Activated gamma-delta T cell (primary cell): ENCODE measurements at places on chromosomes 16 and 17.
A peak's percentile ranks its signal among the peaks of the same experiment; 100 is the strongest.

- DNase-seq: no peak
Measured at GRCh38 chr17:28474111-28474531, 677 bp downstream of the SLC13A2 start.

GRCh38 chr16:9134306-9134705, 42.9 kb downstream of the HAPSTR1 start:
- no peak for DNase-seq

- no peak for DNase-seq
Measured at GRCh38 chr16:2858245-2859025, 465 bp upstream of the PRSS22 start.

DNA sequence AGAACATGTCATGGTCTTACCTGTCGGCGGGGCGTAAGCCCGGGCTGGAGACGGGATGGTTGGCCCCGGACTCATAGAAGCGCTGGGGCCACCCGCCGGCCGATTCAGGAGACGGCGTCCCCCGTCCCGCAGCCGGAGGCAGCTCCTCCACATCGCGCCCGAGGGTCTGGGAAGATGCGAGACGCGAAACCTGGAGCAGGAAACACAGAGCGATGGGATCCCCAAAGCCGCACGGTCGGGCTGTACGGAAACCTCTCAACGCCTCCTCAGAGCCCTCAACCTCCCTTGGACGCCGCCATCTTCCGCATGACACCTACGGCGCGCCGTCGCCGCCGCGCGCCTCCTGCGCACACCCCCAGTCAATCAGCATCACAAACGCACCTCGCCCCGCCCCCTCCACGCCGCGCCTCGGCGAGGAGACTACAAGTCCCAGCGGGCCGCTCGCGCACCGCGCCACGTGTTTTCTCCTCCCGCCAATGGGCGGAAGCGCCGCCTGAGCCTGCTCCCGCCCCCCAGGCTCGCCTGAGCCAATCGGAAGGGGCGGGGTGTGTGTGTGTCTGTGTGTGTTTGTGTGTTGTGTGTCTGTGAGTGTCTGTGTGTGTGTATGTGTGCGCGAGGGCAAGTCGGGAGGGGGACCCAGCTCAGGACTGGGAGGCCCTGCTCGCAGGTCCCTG, at the start of the genes ATPAF2 and GID4:
TSS of gene ATPAF2 (minus strand) at position 308 of the 674 bp plus-strand sequence. CDS start at position 153, 155 bp downstream.
TSS of gene GID4 (plus strand) at position 548 of the 674 bp plus-strand sequence. CDS start at position 605, 57 bp downstream.
- DNase-seq: peak; percentile 100

DNA sequence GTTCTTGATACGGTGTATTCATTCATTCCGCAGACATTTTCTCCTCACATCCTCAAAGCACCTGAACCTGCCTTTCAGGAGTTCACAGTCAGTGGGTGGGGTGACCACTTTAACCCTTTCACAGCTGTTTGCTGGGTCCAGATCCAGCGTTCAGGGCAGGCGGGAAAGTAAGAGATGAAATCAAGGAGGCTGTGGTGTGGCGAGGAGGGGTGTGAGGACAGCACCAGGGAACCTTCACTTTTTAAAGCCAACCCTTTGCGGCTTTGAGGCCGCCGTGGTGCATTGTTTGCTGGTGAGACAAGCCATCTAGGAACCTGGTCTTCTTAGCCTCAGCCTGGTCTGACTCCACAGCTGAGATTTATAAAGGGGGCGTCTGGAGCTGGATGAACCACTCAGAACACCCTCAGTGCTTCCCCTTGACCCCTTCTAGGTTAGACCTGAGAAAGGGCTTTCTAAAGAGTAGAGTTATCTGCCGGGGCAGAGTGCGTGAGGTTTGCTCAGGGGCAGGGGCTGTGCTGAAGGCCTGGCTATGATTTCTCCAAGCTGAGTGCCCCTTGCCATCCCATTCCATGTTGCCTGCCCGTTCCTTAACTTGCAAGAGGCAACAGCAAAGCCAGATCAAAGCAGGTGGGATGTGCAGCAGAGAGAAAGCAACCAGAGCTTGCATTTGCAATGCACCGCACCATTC, 933 bp downstream of the CCR7 start:
- DNase-seq: no peak

DNA sequence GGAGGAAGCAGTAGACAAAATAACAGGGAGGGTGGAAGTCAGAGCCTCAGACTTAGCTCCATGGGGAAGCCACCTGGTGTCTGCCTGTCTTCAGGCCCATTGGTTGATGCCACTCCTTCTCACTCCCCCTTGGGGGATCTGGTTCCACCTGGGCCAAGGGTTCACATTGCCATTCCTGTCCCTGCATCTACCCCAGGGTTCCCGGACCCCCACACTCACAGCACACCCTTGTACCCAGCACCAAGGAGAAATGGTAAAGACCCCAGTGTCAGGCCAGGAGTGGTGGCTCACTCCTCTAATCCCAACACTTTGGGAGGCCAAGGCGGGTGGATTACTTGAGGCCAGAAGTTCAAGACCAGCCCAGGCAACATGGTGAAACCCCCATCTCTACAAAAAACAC, 1.0 kb upstream of the CA7 start:
- no peak for DNase-seq

DNA sequence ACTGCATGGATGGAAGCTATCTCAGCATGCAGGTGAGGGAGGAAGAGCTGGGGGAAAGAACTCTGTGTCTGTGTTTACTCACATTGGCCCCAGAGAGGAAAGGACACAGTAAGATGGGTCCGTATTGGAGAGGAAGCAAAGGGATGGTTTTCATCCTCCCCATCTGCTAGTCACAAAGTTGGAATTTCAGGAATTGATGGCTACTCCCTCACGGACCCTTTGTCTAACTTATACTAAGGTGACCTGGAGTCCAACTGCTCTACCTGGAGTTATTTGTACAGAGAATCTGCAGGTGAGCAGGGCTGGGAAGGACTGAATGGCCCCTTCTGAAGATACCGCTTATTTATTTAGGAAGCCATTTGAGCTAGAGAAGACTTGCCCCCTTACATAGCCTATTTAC, 55.1 kb downstream of the WNT3 start:
- no peak for DNase-seq

DNA sequence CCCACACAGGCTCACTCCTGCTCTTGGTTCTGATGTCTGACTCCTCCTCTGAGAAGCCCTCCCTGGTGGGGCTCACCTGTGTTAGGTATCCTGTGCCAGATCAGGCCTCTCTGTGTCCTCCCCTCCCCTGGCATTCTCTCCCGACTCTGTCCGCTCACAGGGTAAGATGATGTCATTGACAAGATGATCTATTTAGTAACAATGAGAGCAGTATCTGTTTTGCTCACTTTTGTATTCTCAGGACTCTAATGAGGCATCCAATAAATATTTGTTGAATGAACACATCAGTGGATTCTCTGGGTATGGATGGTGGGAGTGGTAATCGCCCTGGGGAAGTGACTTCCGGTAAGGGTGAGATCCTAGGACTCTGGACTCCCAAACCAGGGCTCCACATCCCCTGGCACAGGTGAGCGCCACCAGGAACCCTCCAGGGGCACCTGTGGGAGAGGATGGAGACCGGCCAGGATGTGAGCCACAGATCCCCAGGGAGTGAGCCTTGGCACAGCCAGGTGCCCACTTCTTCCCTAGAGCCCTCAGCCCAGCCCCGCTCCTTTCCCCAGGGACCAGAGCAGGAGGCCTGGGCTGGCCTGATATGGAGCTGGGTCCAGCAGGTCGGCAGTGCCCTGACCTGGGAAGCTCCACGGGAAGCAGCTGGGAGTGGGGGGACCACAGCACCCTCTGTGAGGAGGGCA, 5.4 kb upstream of the HAP1 start:
- no peak for DNase-seq

GRCh38 chr17:73851091-73851490, 206.8 kb upstream of the SDK2 start:
- no peak for DNase-seq

- peak; percentile 85 for DNase-seq
Measured at GRCh38 chr17:39863918-39864746, at the start of gene IKZF3. Gene IKZF3 (minus strand): TSS chr17:39864312. CDS start chr17:39864126, 186 bp downstream.

GRCh38 chr17:1732241-1732832, 7.8 kb downstream of the WDR81 start:
- DNase-seq: no peak

DNA sequence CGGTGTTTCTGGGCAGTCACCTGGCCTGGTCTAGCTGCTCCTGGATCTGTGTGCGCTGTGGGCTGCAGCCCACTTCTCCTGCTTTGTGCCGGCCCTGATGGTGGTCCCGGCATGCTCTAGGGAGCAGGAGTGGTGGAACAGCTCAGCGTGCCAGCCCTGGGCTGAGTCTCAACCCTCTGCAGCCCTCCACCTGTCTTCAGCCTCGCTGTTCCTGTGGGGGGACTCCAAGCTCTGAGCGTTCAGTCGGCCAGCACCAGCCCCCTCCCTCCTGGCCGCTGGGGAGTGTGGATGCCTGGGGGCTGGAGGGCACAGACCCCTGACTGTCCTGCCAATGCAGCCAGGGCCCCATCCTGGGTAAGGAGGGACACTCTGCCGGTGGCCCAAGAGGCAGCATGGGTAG, 23.7 kb upstream of the RASD1 start:
- DNase-seq: no peak

- DNase-seq: no peak
Measured at GRCh38 chr17:2222301-2222700, 81.3 kb downstream of the SMG6 start.
